ENCODE measurements at places on chromosomes 4 and X.
A peak's percentile ranks its signal among the peaks of the same experiment; 100 is the strongest.

GRCh38 chr4:75058486-75058885 is 125.6 kb downstream of the PARM1 start:
- H3K4me1 ChIP-seq = no peaks in the 10 kb centered on the region
- H3K27ac ChIP-seq = no peak overlapping the region
- DNase-seq = no peak
- H3K36me3 ChIP-seq = no peaks in the 10 kb centered on the region
- H3K27me3 ChIP-seq = peaks cover 3% of the 10 kb centered on the region

DNA sequence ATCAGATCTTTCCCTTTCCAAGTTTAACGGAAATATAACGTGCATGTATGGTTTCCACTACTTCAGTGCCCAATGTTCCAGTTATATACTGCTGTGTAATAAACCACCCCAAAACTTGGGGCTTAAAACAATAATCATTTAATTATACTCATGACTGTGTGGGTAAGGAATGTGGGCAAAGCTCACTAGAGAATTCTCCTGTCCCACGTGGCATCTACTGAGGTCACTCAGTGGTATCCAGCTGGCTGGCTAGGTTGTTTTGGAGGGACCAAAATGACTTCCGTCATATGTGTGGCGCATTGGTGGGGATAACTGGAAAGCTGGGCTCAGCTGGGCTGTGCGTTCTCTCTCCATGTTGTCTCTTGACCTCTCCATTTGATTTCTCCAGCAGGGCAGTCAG is 18.5 kb downstream of the ZCCHC18 start:
- no peaks in the 10 kb centered on the region for H3K4me1 ChIP-seq
- no peak overlapping the region for H3K27ac ChIP-seq
- peaks cover 32% of the 10 kb centered on the region for H3K27me3 ChIP-seq
- H3K36me3 ChIP-seq = no peaks in the 10 kb centered on the region
- no peak overlapping the region for H3K4me3 ChIP-seq
- DNase-seq = no peak

GRCh38 chr4:123972031-123972430 is 575.4 kb downstream of the SPRY1 start:
- H3K4me1 ChIP-seq = no peaks in the 10 kb centered on the region
- no peaks in the 10 kb centered on the region for H3K27me3 ChIP-seq
- H3K27ac ChIP-seq = no peak overlapping the region

GRCh38 chr4:70530997-70531396 is 12.6 kb downstream of the AMTN start:
- no peak overlapping the region for H3K27ac ChIP-seq
- DNase-seq = no peak
- no peak overlapping the region for H3K4me3 ChIP-seq
- no peaks in the 10 kb centered on the region for H3K27me3 ChIP-seq

GRCh38 chr4:139656614-139657486 is 8.8 kb upstream of the MGST2 start:
- H3K27ac ChIP-seq = peak overlapping the region; percentile 44
- DNase-seq = peak; percentile 58
- H3K27me3 ChIP-seq = no peaks in the 10 kb centered on the region
- no peaks in the 10 kb centered on the region for H3K4me1 ChIP-seq
- H3K4me3 ChIP-seq = peak overlapping the region; percentile 20

GRCh38 chr4:36249610-36250009 is 5.3 kb upstream of the ARAP2 start:
- no peaks in the 10 kb centered on the region for H3K27me3 ChIP-seq
- H3K27ac ChIP-seq = no peak overlapping the region
- H3K4me1 ChIP-seq = no peaks in the 10 kb centered on the region
- no peak for DNase-seq
- no peaks in the 10 kb centered on the region for H3K36me3 ChIP-seq

DNA sequence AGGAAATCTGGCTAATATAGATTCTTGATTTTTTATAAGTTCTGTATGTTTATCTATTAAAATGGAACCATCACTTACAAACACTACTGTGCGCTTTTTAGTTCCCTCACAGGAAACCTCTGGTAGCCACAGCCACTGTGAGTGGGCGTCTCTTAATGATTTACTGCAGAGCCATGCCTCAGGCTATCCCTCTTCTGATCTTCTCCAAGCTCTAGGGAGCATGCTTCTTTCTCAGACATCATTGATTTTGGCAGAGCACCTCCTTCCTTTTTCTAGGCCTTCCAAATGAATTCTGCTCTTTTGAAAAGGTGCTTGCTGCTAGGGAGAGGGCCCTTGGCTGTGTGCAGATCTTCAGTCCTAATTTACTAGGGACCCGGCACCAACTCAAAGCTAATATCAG is 61.1 kb upstream of the STS start:
- H3K4me1 ChIP-seq = no peaks in the 10 kb centered on the region
- no peaks in the 10 kb centered on the region for H3K36me3 ChIP-seq
- DNase-seq = no peak
- no peaks in the 10 kb centered on the region for H3K27me3 ChIP-seq

DNA sequence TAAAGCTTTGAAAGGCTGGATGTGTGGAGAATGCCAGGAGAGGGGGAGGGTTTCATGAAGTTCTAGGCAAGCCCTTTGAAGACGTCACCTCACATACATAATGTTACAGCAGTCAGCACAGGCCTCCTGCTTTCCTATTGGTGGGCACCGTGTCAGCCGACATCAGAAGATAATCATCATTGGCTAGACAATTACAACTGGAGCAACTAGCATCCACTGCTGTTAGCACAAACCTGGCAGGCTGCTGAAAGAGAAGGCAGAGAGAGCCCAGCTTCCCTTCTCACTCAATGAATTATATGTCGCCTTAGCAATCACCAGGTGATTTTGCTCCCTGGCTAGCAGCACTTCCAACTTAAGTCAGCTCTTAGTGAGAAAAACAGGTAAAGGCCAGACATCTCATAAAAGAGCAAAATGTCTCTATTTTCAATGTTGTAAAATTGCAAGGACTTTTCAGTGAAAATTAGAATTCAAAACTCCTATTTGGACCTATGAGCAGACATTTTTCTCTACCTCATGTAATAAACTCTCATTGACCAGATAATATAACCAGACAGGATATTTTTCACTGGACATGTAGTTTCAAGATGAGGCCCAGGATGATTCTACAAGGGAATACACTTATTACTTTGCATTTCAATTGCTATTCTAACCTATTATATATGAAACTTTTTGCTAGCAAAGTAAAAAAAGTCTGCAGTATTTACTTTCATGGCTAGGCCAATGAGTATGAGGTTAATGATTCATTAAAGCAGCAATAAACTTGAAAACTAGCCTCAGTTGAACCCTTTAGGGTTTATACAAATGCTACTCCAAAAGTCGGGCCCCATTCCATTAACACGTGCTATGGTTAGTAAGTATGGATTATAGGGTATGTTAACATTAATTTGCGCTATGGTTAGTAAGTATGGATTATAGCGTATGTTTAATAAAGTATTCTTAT is 4.3 kb downstream of the ELOVL6 start:
- no peaks in the 10 kb centered on the region for H3K27me3 ChIP-seq
- no peak overlapping the region for H3K4me3 ChIP-seq
- H3K27ac ChIP-seq = no peak overlapping the region
- H3K4me1 ChIP-seq = no peaks in the 10 kb centered on the region
- DNase-seq = peak; percentile 65

- peak overlapping the region; percentile 79 for H3K27ac ChIP-seq
- peaks cover 11% of the 10 kb centered on the region for H3K4me1 ChIP-seq
- no peak for DNase-seq
- peak overlapping the region; percentile 92 for H3K4me3 ChIP-seq
- H3K36me3 ChIP-seq = no peaks in the 10 kb centered on the region
These were observed 1.0 kb downstream of the WFS1 start for GRCh38 chr4:6270636-6271121.

DNA sequence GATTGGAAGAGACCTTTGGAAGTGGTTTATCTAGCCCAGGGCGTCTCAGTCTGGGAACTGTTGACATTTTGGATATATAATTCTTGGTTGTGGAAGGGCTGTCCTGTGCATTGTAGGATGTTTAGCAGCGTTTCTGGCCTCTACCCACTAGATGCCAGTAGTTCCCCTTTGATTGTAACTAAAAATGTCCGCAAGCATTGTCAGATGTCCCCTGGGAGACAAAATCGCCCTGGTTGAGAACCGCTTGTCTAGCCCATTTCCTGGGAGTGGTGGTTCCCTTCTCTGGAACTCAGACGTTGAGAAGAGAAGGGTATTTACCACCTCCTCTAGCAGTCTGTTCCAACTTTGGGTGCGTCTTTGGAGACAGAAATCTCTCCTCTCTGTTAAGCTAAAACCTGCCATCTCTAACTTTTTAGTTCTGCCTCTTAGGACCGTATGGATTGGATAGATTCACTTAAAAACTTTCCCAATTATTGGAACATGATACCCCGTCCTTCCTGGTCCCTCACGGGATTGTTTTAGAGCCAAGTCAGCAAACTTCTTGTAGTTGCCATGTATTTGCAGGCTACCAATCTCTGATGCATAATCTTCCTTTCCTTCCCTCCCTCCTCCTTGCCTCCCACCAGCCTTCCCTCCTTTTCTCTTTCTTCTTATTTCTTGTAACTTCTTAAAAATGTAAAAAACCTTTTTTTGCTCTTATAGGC is 13.9 kb downstream of the TMEM165 start:
- no peak overlapping the region for H3K4me3 ChIP-seq
- no peaks in the 10 kb centered on the region for H3K36me3 ChIP-seq
- H3K27me3 ChIP-seq = no peaks in the 10 kb centered on the region
- no peaks in the 10 kb centered on the region for H3K4me1 ChIP-seq

DNA sequence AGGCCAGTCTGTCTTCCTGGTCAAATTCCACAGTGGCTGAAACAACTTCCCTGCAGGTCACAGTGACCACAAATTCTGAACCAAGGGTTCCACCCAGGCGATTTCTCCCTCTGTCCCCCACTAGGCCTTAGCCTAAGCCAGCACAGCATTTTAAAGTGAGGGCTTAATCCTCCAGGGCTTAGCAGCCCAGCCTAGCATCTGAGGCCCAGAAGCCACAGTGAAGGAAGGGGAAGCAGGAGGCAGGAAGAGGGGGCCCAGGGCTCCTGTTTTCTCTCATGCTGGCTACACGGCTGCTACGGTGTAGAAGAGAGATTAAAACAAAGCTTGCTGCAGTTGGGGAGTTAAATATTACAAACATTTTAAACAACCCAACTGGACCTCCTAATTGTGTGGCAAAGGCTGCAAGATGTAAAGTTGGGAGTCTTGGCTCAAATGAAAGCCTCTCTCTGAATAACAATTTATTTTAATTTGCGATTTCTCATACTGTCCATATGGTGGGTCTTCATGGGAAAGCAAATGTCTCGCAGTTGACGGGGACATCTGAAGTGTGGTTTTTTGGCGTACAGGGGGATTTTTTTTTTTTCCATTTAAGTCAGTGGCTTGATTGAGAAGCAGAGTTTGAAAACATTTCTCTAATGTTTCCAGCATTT is 170.8 kb upstream of the RAI2 start:
- no peaks in the 10 kb centered on the region for H3K36me3 ChIP-seq
- H3K27ac ChIP-seq = no peak overlapping the region
- H3K4me1 ChIP-seq = no peaks in the 10 kb centered on the region
- peaks cover 35% of the 10 kb centered on the region for H3K27me3 ChIP-seq
- H3K4me3 ChIP-seq = no peak overlapping the region

GRCh38 chr4:142696334-142697122 is 149.6 kb downstream of the INPP4B start:
- no peaks in the 10 kb centered on the region for H3K4me1 ChIP-seq
- H3K27me3 ChIP-seq = no peaks in the 10 kb centered on the region
- no peak overlapping the region for H3K4me3 ChIP-seq
- H3K27ac ChIP-seq = no peak overlapping the region
- H3K36me3 ChIP-seq = no peaks in the 10 kb centered on the region
